Esophagus squamous epithelium (tissue), 5 donors: ENCODE measurements at places on chromosomes 2 and 18. TPM values are rescaled to one million over a fixed set of nuclear protein-coding genes. Genes with fewer than 3 reads are reported as not detected.
A peak's percentile ranks its signal among the peaks of the same experiment; 100 is the strongest.

The ELP2 gene
- 29.8 TPM for total RNA-seq

DNA sequence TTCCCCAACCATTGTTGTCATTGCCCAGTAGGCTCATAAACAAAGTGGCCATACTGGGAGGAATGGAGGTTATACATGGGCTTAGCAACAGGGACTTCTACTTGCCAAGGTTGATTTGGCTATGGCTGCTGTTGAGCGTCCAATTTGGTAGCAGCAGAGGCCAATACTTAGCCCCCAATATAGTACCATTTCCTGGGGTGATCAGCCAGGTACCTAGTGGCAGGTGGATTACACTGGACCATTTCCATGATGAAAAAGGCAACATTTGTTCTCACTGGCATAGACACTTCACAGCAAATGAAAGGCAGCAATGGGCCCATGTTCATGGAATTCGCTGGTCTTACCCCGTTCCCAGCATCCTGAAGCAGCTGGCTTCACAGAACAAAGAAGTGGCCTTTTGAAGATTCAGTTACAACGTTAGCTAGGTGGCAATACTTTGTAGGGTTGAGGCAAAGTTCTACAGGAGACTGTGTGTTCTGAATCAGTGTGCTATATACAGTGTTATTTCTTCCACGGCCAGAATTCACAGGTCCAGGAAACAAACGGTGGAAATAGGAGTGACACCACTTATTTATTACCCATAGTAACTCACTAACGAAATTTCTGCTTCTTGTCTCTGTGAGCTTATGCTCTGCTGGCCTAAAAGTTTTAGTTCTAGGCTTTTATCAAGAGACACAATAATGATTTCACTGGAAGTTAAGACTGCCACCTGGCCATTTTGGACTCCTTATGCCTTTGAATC is 37.5 kb downstream of the FBXO11 start:
- DNase-seq: no peak
- H3K27me3 ChIP-seq: no peaks in the 10 kb centered on the region
- no peak overlapping the region for H3K27ac ChIP-seq
- H3K4me1 ChIP-seq: peaks cover 7% of the 10 kb centered on the region

DNA sequence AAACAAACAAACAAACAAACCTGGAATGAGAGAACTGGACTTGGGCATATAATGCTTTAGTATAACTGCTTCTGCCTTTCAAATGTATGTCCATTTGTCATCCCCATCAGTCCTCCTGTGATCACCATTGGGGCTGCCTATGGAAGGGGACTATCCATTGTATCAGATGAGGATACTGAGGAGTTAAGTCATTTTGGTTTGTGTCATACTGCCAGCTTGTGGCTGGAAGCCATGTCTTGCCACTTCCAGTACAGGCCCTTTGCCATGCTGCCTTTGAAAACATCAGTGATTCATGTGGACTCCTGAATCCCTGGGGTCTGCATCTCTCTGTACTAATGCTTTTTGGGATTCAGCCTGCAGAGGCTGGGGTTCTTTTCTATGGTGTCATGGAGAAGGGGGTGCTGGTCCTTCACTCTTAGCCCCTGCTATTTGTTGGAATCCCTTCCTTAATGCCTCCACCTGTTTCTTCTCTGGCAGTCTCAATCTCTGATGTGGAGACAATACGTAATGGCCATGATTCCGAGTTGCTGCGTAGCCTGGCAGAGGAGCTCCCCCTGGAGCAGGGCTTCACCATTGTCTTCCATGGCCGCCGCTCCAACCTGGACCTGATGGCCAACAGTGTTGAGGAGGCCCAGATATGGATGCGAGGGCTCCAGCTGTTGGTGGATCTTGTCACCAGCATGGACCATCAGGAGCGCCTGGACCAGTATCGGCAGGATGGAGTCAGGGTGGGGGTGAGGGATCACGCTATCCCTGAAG is 10.6 kb downstream of the PLCD4 start:
- H3K36me3 ChIP-seq: no peaks in the 10 kb centered on the region
- H3K27me3 ChIP-seq: no peaks in the 10 kb centered on the region
- H3K27ac ChIP-seq: no peak overlapping the region
- no peak for DNase-seq

The FTCDNL1 gene
- total RNA-seq: 3.6 TPM

The NAT8 gene
- total RNA-seq: not detected

The CPSF3 gene
- 21.7 TPM for total RNA-seq

The SLC23A3 gene
- total RNA-seq: 0.82 TPM

- H3K36me3 ChIP-seq: peaks cover 9% of the 10 kb centered on the region
- peak overlapping the region; percentile 98 for H3K27ac ChIP-seq
- peak overlapping the region; percentile 65 for H3K4me3 ChIP-seq
- DNase-seq: no peak
These were observed 3.5 kb upstream of the RNPEPL1 start for GRCh38 chr2:240564561-240565332.

The ALPI gene
- total RNA-seq: not detected

DNA sequence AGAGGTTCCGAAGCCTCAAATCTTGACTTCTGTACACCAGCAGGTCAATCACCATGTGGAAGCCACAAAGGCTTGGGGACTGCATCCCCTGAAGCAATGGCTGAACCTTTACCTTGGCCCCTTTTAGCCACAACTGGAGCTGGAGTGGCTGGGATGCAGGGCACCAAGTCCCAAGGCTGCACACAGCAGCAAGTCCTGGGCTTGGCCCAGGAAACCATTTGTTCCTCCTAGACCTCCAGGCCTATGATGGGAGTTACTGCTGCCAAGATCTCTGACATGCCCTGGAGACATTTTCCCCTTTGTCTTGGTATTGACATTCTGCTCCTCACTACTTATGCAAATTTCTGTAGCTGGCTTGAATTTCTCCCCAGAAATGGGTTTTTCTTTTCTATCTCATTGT is 285.9 kb downstream of the ASXL3 start:
- H3K36me3 ChIP-seq: no peaks in the 10 kb centered on the region
- H3K4me1 ChIP-seq: no peaks in the 10 kb centered on the region
- H3K27ac ChIP-seq: no peak overlapping the region
- no peak overlapping the region for H3K4me3 ChIP-seq
- DNase-seq: no peak
- no peaks in the 10 kb centered on the region for H3K27me3 ChIP-seq

- no peak for DNase-seq
- no peaks in the 10 kb centered on the region for H3K27me3 ChIP-seq
These were observed 50.6 kb downstream of the SH3BP4 start for GRCh38 chr2:235002198-235003095.

The ADCYAP1 gene
- total RNA-seq: 2.7 TPM

- H3K4me1 ChIP-seq: no peaks in the 10 kb centered on the region
- no peak overlapping the region for H3K4me3 ChIP-seq
- H3K36me3 ChIP-seq: peaks cover 73% of the 10 kb centered on the region
These were observed 16.4 kb downstream of the SLC66A2 start for GRCh38 chr18:79935098-79935480.
